Thoracic aorta endothelial cell (primary cell): ENCODE measurements at places on chromosomes 3 and 15. TPM values are rescaled to one million over a fixed set of nuclear protein-coding genes. Genes with fewer than 3 reads are reported as not detected.

NDUFB4 gene
- 58.4 and 120 TPM in 2 replicates for total RNA-seq

GALK2 gene
- total RNA-seq = 48.1 and 53.2 TPM in 2 replicates

SPINK8 gene
- not detected in 2 replicates for total RNA-seq

XYLB gene
- 4.0 and 6.4 TPM in 2 replicates for total RNA-seq

HYKK gene
- 2.1 and 3.4 TPM in 2 replicates for total RNA-seq

TNFAIP8L3 gene
- 56.0 and 60.8 TPM in 2 replicates for total RNA-seq

IL5RA gene
- not detected in 2 replicates for total RNA-seq

NOX5 gene
- total RNA-seq = 0.07 TPM in 1 of 2 replicates, not detected in the other

SLC6A11 gene
- not detected in 2 replicates for total RNA-seq

HRG gene
- total RNA-seq = not detected in 2 replicates

PRSS50 gene
- total RNA-seq = not detected in 2 replicates

PLA2G4E gene
- total RNA-seq = not detected in 2 replicates

GOLGA8T gene
- not detected in 2 replicates for total RNA-seq

ACKR2 gene
- 0.07 TPM in 1 of 2 replicates, not detected in the other for total RNA-seq
